ENCODE measurements at places on chromosomes 2 and 18.
A peak's percentile ranks its signal among the peaks of the same experiment; 100 is the strongest.

GRCh38 chr2:37563375-37564015 is 107.9 kb downstream of the CDC42EP3 start:
- no peak for DNase-seq

DNA sequence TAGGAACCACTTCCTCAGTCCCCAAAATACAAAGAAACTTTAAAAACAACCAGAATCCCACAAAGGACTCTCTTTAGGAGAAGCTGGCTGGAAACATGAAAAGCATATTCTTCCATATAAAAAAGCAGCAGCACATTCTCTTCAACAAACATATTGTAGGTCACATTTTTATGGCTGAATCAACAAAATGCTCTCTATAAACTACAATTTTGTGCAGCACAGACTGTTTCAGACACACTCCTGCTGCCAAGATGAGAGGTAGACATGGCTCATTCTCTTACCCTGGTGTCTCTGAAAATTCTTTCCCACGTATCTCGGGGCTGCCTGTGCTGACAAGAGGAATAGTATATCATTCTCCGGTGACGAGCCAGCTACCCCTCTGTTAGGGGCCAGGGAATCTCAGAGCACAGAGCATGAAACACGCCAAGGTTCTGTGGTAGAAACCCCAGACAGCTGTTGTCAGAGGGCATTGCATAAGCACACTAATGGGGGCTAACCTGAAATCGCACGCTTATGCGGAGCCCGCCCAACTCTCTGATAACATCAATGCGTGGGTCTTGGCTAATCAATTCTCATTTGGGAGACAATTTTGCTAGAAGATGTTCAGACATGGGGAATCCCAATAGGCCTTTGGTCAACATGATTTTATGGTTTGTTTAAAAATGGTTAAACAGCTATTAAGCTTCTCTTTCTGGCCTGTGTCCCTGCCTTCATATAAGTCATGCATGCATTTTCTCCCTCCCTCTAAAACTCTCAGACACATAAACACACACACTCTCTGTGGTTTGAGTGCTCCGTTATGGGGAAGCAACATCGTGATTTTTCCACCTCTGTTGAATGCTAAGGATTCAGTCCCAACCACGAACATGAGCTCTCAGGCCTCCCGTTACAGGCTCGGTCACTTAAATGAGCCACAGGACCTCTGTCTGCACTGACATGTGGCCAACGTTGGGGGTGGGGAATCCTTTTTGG is 177.5 kb downstream of the INO80D start:
- DNase-seq, result no peak

DNA sequence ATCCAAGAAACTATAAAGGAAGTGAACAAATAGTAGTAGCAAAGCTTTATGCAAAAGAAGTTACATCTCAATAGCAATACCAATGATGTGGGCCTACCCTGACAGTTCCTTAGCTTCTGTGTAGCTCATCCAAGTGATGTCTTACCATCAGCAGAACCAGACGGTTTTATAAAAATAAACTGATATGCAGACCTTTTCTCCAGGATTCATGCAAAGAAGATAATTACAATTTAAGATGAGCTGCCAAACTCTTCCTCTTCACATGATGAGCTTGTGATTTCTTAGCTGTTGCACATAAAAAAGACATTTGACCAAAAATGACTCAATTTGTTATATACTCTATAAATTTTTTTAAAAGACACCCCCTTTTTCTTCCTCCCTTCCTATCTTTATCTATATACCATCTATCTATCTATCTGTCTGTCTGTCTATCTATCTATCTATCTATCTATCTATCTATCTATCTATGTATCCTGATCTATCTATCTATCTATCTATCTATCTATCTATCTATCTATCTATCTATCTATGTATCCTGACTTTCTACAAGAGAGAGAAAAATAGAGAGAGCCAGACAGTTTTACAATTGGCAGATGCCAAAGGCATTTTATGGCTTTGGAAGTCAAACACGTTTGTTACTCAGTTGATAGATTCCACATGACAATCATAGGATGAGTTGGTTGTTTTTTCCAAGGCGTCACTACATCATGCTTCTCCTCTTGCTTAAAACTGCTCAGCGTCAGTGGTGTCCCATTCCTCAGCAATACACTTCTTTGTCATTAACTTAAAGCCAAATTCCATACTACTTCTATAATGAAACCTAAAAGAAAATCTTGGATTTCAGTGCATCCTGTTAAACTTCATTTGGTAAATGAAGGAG is 65.9 kb upstream of the ACTR3 start:
- no peak for DNase-seq

- no peak for DNase-seq
These were observed 114.3 kb downstream of the PRKCE start for GRCh38 chr2:45765728-45766254.

DNA sequence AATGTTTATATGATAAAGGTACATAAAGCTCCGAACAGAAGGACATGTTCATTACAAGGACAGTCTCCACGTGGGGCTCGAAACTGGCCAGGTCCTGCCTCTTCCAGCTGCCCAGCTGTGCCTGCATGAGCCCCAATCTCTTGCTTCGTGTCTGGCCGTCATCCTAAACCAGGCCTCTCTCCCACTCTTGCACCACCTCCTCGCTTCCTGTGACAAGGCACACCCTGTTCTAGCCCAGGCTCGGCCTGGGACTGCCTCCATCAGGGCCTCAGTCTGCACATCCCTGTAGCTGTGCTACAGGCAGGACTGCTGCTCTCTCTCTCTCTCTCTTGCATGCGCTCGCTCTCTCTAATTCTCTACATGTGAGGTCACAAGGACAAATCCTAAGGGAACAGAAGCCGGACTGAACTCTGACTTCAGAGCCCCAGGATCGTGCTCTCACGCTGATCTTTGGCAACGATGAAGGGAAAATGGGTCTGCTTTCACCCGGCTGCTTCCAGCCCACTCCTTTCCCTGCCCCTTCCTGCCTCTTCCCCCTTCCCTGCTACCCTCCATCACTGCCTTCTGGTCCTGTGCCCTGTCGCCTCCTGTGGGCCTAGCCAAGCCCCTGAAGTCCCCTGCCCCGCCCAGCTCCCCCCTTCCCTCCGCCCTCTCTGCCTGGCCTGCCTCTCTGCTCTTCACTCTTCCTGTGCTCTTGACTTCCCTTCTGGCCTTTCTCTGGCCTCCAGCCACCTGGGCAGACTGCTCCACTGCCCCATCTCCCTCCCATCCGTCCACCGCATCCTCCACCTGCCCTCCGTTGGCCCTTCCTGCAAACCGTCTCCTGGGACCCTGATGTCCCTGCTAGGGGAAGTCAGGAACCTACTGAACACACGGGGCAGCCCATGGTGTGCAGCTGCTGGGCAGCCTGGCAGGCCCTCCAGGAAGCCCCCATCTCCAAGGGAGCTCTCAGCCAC is 7.8 kb upstream of the GPR55 start:
- DNase-seq, result peak; percentile 4

DNA sequence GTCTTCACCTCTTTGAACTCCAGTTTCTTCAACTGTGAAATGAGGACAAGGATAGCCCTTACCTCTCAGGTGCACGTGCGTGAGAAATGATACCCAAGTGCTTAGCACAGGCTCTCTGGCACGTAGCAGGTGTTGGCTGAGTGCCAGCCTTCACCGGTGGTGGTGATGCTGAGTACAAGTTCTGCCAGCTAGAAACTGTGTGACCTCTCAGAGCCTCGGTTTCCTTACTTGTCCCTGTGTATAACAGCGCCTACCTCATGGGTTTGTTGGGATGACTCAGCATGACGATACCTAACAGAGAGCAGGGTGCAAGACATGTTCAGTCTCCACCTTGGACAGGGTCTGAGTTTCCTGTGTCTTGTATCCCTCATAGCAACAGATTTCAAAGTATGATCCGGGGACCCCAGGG is 205.1 kb downstream of the TNS1 start:
- no peak for DNase-seq

GRCh38 chr2:222160944-222161343 is 137.9 kb downstream of the PAX3 start:
- no peak for DNase-seq

GRCh38 chr2:240300840-240301239 is 134.6 kb upstream of the GPC1 start:
- DNase-seq, result no peak

- DNase-seq, result no peak
These were observed 1295.7 kb downstream of the LRP1B start for GRCh38 chr2:140835079-140835478.

DNA sequence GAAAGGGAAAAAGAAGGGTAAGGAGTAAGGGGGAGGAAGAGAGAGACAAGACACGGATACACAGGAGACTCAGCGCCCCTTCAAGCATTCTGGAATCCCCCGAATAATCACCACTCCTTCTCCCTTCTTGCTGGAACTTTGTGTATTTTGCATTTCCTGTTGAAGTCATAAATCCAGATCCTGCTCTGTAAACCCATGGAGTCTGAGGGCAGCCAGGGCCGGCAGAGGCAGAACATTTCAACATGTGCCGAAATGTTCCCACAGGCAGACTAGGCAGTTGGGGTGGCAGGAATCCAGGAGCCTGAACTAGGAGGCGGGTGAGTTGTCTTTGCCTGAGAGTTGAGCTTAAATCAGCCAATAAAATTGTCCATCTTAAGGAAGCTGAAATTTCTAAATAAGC is 193.1 kb downstream of the SH3RF3 start:
- DNase-seq, result no peak
